ENCODE measurements at places on chromosomes 5 and 9.

- DNase-seq: no peak
Observed at GRCh38 chr9:16915126-16915831, 44.8 kb upstream of the BNC2 start.

- no peak for DNase-seq
Observed at GRCh38 chr5:171306781-171307591, 2.1 kb upstream of the TLX3 start.

- no peak for DNase-seq
Observed at GRCh38 chr5:108769352-108769751, 21.7 kb downstream of the FER start.

- no peak for DNase-seq
Observed at GRCh38 chr5:82074950-82075349, 103.1 kb downstream of the ATG10 start.

GRCh38 chr5:54672871-54673270, 155.3 kb downstream of the SNX18 start:
- peak; percentile 60 for DNase-seq

DNA sequence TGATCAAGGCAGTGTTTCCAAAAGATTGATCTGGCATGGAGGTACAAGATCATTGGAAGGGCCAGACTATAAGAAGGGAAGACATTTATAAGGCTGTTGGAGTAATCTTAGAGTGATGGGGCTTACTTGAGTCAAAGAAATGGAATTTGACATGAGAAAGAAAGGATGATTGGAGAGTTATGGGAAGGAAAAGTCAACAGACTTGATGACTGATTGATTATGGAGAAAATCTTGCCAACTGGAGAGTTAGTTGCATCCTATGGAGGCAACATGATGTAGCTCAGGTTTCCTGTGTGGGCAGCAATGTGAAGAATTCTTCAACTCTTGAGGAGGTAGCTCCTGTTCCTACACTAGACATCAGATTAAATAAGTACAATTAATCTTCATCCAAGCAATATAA, 10.9 kb upstream of the MAST4 start:
- no peak for DNase-seq

DNA sequence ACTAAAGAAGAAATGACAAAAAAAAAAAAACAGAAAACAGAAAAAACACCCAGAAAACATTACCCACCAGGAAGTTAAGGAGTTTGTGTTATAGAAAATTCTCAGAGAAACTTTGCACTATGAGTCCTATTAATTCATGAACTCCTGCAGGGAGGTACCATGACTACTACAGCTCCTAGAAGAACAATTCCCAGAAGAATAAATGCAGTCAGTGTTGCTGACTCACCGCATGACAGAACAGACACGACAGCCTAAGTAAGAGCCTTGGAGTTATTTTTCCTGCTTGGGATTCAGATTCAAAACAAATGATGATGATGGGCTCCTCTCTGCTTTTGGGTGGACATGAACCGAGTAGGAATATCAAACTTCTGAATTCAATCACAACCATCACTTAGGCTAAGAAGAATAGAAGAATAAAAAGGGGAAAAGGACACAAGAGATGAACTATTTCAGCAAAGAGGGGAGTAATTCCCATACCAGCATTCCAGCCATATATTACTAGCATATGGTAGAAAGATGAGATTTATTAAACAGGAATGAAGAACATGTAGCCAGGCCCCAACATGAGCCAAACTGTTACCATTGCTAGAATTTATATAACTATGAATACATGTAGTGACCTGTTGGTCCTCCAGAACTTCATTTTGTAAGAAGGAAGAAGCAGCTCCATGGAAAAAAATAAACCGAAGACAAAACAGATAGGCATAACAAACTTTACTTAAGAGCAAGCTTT, 209.6 kb upstream of the PDE4D start:
- no peak for DNase-seq

DNA sequence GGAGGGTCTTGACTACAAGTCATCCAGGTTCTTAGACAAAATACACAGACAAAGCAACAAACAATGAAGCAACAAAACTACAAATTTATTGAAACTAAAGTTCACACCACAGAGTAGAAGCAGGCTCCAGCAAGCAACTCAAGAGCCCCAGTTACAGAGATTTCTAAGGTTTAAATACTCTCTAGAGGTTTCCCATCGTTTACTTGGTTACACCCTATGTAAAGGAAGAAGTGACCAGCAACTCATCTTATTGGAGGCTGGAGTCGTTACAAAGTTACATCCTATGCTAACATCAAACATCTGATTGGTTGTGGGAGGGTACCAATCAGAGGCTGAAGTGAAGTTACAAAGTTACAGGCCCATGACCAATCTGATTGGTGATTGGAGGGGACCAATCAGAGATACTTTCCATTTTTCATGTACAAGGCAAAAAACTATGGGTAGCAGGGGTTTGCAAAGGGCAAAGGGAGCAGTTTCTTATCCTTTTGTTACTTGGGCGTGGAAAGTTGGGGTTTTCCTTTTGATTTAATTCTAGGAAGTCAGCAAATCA, 2292.6 kb upstream of the C9orf72 start:
- DNase-seq: no peak

GRCh38 chr9:126131066-126132010, 195.3 kb upstream of the MVB12B start:
- no peak for DNase-seq

- no peak for DNase-seq
Observed at GRCh38 chr5:36741128-36741527, 134.7 kb downstream of the SLC1A3 start.

- no peak for DNase-seq
Observed at GRCh38 chr5:120016717-120017382, 387.5 kb downstream of the FAM170A start.

- DNase-seq: no peak
Observed at GRCh38 chr5:129978270-129978669, 74.0 kb downstream of the CHSY3 start.

- no peak for DNase-seq
Observed at GRCh38 chr5:124059200-124059599, 547.2 kb downstream of the CSNK1G3 start.

GRCh38 chr9:81737871-81738507, 48.6 kb upstream of the TLE1 start:
- peak; percentile 84 for DNase-seq

DNA sequence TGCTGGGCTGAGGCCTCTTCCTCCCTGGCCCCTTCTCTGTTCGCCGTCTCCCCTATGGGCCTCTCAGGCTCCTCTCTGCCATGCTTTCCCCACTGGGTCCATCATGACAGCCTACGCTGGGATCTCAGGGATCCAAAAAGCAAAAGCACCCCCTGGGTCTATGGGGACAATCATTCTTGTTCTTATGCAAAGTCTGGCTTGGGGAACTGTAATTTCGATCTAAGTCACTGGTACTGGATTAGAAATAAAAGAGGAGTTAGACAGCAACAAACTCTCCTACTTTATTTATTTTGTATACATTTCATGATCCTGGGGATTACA, 86.6 kb downstream of the SLC38A9 start:
- no peak for DNase-seq

DNA sequence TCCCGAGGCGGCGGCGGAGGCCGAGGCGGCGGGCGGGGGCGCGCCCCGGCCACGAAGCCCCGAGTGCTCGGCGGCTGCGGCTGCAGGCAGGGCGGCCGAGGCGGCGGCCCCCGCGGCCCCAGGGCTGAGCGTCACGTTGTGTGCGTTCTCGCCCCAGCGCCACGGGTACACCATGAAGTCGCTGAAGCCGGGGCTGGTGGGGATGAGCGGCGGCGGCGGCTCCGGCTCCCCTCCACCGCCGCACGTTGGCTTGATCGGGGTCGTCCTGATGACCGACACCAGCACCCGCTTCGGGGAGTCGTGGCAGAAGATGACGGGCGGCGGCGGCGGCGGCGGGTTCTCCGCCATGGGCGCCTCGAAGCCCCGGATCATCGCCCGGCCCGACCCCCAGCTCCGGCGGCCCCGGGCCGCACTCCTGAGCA, 498 bp downstream of the ZNF367 start:
- peak; percentile 21 for DNase-seq

DNA sequence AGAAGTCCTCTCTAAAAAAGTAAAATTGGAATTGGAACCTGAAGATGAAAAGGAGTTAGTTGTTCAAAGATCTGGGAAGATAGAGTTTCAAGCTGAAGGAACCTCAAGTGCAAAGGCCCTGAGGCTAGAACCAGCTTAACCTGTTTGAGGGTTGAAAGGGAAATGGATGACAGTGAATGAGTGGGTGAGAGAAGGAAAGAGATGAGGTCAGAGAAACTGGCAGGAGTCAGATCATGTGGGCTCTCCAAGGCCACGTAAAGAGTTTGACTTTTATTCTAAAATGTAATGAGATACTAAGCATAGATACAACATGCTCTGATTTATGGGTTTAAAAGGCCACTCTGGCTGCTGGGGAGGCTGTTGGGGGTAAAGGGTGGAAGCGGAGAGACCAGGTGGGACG, 2.5 kb upstream of the RAD23B start:
- DNase-seq: peak; percentile 71

DNA sequence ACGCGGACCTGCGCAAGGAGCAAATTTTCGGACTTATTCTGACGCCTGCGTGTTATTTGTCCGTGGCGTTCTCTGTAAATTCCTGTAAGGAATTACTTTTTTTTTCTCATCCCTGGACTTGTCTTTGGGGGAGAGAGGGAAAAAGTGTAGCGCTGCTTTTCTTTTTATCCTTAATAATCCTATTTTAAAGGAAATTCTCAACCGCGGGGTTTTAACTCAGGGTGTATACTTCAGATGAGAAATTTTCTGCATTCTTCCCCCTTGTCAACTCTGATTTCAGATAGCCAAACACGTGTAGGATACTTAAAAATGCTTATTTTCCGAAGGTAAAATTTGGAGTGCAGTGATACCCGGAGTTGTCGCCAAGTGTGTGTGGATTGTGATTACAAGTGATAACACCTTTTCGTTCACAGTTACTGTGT, 853 bp downstream of the DCP2 start:
- DNase-seq: no peak

GRCh38 chr9:98247831-98248657, 7.4 kb downstream of the TBC1D2 start:
- DNase-seq: peak; percentile 79

- DNase-seq: no peak
Observed at GRCh38 chr5:151697452-151697851, 10.7 kb upstream of the SPARC start.

DNA sequence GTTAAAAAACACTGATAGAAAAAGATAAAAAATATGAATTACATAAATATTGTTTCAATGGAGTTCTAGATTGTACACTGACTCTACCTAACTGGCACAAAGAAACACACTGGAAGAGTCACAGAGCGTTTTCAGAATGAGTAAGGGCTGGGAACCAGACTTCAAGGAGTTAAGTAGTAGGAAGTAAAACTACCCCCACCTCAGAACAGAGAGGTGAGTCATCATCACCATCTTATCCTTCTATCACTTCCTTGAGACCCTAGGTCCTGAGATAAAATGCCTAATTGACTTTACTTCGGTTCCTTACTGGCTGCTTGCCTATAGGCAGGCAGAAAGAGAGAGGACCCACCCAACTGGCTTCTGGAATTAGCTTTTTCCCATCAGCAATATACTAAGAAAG, 79.7 kb downstream of the ELAVL2 start:
- DNase-seq: no peak

GRCh38 chr5:143781993-143782520, 29.9 kb upstream of the HMHB1 start:
- no peak for DNase-seq

DNA sequence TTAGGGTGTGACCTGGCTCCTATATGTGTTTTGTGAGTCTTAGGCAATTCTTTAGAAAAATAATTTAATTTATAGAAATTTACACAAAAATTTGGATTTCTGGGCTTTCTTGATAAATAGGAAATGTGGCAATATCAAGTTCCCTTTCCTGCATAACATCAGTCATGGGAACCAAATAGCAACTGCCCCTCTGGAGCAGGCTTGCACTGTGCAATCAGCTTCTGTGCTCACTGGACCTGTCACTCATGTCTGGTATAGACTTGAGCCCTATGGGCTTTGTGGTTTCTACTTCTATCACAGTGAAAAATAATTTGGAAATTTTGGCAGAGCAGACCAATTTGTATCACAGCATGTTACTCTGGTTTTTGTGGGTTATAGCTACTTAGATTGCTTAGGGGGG, 131.7 kb downstream of the ADGRV1 start:
- DNase-seq: peak; percentile 51

DNA sequence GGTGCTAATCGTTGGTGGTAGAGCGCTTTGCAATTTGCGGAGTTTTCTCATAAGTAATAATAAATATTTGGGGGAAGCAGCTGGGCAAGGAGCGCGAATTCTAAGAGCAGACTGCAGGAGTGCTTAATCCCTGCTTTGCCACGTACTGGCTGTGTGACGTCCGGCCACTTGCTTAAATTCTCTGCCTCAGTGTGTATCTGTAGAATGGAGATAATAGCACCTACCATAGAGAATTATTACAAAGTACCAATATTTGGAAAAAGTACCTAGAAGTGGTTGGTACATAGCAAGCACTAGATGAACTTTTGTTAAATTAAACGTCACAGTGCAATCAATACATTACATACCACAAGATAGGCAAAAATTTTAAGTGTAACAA, 598 bp upstream of the TMED7 start:
- no peak for DNase-seq

- DNase-seq: no peak
Observed at GRCh38 chr9:86281593-86282076, 703 bp downstream of the ISCA1 start.

DNA sequence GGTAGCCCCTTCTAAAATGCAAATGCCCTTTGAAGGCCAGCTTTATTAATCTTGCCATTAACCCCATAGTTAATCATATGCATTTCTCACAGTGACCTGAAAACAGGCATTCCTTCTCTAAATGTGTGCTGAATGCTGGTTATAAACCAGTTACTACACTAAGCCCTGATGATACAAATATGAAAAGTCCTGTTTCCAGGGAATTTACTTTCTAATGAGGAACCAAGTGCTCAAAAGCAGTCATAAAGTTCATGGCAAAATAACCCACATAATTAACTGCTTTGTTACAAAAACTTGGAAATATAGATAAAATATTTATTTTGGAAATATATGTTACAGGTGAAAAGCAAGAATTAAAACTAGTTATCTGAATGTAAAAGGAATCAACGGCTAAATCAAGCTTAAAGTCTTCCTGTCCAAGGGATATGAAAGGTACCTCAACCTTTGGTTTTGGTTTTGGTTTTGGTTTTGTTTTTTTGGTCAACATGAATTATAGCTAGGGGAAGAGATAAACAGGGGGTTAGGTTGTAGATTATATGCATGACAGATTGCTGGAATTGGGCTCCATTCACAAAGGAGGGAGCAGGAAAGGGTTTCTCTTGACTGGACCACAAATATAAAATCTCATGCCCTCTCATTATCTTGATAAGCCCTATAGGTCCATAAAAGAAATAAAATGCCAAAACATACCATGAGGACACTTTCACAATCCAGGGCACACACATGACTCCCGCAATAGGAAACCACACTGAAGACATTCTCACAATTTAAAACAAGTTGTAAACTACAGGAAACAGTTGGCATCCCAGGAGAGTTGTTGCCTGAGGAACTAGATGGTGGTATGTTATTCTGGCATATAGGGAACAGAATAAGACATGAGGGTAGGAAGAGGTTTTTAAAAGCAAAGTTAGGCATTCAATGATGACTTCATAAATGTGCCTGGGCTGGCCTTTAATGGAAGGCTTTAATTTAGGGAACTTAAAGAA, 46.7 kb upstream of the MACIR start:
- peak; percentile 65 for DNase-seq

Measured in suppressor macrophage treated with lipopolysaccharide for 1 hour (primary cell).